ENCODE measurements at places on chromosomes 2 and 18.

- DNase-seq = peak; percentile 35
Observed at GRCh38 chr2:235496239-235496621, 2.4 kb downstream of the AGAP1 start.

- DNase-seq = peak; percentile 78
Observed at GRCh38 chr18:10399465-10399864, 55.0 kb upstream of the APCDD1 start.

- no peak for DNase-seq
Observed at GRCh38 chr2:165361514-165361913, 108.0 kb upstream of the CSRNP3 start.

GRCh38 chr2:46779447-46779941, 136.1 kb downstream of the MCFD2 start:
- peak; percentile 13 for DNase-seq

DNA sequence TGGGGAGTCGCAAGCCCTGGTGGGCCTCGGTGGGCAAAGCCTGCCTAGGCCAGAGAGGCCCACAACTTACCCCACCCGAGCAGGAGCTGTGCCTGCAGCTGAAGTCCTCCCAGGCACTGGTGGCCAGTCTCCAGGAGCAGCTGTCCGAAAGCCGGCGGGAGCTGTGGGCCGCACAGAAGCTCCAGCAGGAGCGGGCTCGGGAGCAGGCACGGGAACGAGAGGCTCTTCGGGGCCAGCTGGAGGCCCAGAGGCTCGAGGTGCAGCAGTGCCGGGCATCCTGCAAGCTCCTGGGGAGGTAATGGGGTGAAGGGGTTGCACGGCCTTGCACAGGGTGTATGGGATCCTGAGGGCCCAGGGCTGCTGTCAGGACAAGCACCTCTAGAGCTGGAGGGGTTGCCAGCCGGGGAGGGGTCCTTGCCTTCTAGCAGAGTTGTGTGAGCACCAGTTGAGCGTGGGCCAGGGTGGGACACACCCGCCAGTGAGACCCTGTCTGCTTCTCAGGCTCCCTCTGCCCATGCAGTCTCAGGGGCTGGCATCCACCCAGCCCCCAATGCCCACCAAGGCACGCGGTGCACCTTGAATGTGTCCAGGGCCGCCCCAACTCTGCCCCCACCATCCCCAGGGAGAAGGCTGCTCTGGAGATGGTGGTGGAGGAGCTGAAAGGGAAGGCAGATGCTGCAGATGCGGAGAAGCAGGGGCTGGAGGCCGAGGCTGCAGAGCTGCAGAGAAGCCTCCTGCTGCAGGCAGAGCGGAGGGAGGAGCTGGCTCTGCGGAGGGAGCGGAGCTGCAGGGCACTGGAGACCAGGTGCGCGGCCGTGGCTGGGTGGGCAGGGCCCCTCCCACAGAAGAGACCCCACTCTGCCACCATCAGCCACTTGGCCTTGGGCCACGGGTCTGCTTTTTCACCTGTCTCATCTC, 27.2 kb downstream of the CROCC2 start:
- no peak for DNase-seq

GRCh38 chr2:6353669-6354068, 512.0 kb downstream of the CMPK2 start:
- no peak for DNase-seq

Data from NCI-H69 (cell line).